ENCODE measurements at places on chromosomes 3 and 15.
A peak's percentile ranks its signal among the peaks of the same experiment; 100 is the strongest.

GRCh38 chr15:70512772-70513362 lies 250.5 kb downstream of the UACA start:
- peak; percentile 66 for DNase-seq

GRCh38 chr3:188580659-188581058 lies 426.7 kb downstream of the LPP start:
- no peak for DNase-seq

DNA sequence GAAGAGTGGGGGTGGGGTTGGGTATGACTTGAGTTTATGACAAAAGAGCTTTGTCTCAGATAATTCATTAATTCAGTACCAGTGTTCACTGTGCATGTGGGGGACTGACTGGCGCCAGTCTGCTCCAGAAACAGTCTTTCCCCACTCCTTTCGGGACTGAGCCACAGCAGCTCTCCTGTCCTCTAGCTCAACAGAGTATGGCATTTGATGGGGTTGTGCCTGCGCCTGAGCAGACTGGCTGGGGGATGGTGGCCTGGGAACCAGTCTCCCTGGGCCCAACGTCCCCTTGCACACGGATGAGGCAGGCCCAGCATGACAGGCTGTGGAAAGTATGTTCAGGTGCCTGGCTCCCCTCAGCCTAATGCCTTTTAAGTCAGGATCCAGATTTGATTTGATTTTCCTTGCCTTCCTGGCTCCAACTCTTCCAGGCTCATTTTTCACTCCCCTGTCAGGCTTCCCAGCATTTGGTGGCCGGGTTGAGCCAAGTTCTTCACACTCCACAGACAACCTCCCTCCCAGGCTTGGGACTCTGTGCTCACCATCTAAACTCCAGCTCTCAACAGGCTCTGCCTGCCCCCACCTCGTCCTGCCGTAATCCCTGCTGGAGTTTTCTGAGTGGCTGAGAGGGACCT lies 105.0 kb downstream of the MYLK start:
- DNase-seq, result no peak

- DNase-seq, result no peak
Measured at GRCh38 chr3:66661628-66662027, 160.8 kb upstream of the LRIG1 start.

- DNase-seq, result no peak
Measured at GRCh38 chr3:30309961-30310954, 296.1 kb upstream of the TGFBR2 start.

- DNase-seq, result peak; percentile 77
Measured at GRCh38 chr3:12719984-12720898, 38.8 kb downstream of the TMEM40 start.

DNA sequence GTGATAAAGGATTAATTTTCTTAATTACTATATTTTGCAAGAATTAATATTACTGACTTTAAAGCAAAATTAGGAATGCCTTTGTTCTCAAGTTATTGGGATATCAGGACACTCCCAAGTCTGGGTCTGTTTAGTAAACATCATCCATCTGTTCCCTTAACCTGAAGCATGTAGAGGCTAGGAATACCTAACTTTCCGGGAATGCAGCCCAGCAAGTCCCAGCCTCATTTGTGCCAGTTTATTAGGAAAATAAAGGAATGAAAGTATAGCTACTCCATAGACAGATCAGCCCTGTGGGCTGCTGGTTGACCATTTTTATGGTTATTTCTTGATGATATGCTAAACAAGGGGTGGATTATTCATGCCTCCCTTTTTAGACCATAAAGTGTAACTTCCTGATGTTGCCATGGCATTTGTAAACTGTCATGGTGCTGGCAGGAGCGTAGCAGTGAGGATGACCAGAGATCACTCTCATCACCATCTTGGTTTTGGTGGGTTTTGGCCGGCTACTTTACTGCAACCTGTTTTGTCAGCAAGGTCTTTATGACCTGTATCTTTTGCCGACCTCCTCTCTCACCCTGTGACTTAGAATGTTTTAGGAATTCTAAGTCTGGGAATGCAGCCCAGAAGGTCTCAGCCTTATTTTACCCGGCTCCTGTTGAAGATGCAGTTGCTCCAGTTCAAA lies 540.2 kb downstream of the NAALADL2 start:
- DNase-seq, result no peak

GRCh38 chr3:127959873-127960272 lies 44.8 kb downstream of the KBTBD12 start:
- no peak for DNase-seq

- DNase-seq, result no peak
Measured at GRCh38 chr15:74345051-74345450, 22.4 kb downstream of the CYP11A1 start.

GRCh38 chr3:9646800-9647152 lies 2.5 kb upstream of the MTMR14 start:
- no peak for DNase-seq

DNA sequence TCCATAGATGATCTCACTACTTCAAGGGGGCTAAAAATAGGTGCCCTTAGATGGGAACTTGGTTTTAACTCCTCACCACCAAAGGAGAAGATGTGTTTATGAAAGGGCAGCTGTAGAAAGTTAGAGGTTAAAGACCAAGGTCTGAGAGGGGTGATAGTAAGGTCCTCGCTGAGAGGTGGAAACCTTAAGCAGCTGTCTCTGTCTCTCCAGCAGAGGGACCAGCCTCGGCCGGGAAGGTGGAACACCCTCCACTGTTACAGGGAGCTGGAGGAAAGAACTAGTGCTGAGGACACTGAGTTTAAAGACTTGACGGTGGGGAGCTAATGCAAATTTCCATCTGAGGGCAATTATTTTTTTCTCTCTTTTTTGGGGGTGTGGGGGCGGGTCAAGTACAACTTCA lies 8.9 kb upstream of the RLBP1 start:
- DNase-seq, result no peak

- DNase-seq, result no peak
Measured at GRCh38 chr3:112056451-112056929, 22.0 kb downstream of the TMPRSS7 start.

DNA sequence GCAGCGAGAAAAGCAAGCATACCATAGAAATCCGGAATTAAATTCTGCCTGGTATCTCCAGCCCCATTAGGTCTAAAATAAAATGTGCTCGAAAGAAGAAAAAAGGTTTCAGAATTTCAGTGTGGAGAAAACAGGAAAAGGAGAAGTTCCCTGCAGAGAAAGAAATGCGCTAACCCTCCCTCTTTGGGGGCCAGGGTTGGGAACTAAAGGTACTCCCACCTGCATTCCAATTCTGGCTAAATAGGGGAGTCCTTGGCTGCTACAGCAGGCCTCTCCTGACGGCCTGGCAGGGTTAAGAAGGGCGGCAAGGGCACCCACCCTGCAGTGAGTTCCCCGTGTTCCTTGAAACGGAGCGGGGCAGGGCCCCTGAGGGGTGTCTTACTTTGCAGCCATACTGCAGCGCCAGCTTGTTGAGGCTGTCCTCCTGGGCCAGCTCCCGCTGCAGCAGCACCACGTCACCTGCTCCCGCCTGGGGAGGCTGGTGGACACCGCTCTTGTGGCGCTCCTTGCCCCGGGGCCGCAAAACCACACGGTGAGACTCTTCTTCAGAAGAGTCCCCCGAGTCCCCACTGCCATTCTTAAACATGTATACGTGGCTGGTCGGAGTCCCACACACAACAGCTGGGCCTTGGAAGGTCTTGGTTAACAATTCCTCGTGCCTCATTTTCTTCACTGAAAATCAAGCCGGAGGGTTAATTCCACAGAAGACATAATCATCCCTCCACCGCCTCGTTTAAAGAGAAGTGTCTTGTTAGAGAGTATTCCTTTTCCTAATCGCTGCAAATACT lies 1.7 kb downstream of the LYSMD4 start:
- no peak for DNase-seq

DNA sequence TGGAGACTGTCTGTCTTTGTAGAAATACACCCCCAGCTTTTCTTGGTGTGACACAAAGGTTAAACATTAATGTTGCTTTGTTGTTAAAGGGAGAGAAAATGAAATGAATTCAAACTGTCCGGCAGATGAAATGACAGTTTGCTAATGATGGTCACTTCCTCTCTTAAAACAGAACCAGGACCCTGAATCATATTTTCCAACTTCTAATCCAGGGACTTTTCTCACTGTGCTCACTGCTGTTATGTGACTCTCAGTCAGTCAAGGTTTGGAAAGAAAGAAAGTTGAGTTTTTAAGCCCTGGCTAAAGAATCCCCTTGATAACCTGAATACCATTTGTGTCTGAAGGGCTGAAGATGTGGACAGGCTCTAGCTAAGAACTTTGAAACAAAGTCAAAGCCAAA lies 215.8 kb downstream of the AGBL1 start:
- no peak for DNase-seq

GRCh38 chr3:60448696-60449095 lies 802.6 kb downstream of the FHIT start:
- no peak for DNase-seq

DNA sequence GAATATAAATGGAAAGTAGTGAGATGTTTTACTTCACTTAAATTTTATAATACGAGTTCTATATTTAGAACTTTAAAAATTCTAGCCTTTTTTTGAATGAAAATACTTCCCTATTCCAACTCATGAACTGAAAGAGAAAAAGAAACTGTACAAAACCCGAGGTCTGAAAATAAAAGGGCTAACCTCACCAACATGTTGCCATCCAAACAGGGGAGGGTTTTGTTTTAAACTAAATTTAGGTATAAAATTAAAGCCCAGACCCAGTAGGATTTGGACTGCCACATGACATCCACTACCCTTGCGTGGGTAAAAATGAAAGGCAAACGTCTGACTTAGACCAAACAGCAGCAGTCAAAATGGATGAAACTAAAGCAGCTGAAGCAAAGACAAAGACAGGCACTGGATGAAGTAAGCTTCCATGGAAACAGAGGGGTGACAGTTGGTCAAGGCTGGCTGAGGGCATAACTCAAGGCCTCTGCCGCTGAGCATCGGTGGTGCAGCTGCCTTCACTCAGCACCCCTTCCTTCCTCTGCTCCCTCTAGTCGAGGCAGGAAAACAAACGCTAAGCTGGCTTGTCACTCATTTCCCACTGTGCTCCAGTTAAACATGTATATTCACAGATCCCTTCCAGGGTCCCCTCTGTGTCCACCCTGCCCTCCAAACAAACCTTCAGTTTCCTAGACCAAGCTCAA lies 58.1 kb downstream of the TM4SF4 start:
- no peak for DNase-seq

DNA sequence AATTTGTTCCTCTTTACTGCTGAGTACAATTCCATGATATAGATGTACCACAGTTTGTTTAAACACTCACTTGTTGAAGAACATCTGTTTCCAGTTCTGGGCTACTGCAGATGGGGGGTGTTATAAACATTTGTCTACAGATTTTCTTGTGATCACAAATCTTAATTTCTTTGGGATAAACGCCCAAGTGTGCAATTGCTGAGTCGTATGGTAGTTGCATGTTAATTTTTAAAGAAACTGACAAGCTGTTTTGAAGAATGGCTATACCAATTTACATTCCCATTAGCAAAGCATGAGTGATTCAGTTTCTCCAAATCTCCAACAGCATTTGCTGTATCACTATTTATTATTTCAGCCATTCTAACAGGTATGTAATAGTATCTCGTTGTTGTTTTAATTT lies 242.0 kb upstream of the MRPL3 start:
- DNase-seq, result no peak

DNA sequence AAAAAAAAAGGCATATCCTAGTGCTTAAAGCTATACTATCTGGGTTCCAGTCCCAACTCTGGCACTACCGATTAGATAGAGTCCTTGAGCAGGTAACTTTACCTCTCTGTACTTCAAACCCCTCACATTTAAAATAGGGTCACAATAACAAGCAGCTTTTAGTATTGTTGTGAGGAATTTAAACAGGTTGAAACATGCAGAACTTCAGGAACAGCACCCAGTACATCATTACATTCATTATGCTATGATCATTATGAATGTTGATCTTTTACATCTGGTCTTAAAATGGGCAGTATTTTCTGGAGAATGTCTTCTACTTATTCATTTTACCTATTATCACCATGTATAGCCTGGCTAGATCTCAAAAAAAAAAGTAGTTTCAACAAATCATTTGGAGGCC lies 176.1 kb upstream of the CCDC54 start:
- DNase-seq, result no peak

- no peak for DNase-seq
Measured at GRCh38 chr3:172225215-172225707, 185.9 kb downstream of the FNDC3B start.

DNA sequence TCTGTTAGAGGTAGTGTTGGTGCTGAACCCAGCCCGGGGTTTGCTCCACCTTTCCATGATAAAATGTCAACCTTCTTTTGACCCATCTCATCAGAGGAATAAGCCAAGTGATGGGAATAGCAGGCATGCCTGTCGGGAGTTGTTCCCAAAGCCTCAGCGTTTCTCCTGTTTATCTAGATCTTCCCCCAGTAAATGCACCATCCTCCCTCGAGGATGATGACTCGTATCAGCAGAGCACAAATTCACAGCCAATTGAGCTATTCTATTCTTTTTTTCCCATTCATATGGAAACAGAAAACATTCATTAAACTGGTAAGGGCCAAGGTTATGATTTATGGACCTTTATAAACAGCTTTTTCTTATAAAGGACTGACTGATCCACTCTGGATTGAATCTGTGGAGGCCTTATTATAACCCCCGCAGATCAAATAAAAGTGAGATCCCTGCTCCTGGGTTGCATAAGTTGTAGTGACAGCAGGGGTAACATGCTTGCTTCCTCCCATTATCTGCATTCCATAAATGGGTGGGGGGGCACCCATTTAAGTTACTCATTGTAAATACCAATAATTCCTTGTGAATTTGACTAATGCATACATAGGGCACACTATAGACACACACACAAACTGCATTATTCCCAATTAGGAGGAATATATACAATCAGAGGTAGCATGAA lies 207.3 kb downstream of the PLCL2 start:
- DNase-seq, result no peak

GRCh38 chr3:88046766-88047165 lies 12.0 kb downstream of the CGGBP1 start:
- no peak for DNase-seq

DNA sequence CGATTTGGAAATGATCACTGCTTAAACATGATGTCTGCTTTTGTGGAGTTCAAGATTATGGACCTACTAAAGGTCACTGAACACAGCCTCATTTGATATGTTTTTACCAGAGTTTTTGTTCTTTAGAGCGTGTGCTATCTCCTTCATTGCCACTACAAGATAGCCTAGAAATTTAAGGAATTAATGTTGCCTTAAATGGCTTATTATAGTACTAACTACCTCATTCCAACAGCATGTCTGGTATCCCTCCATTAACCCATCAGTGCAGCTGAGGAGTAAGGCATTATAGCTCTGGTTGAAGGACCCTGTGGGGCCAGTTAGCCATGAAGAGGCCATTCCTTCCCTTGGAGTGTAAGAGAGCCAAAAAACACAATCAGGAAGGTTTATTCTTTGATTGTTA lies 2.3 kb upstream of the FAM43A start:
- no peak for DNase-seq

- no peak for DNase-seq
Measured at GRCh38 chr3:65751123-65751700, 287.5 kb downstream of the MAGI1 start.

All from CD4-positive, alpha-beta T cell treated with Interferon gamma for 1 hour (primary cell).